Epithelial cell of prostate (primary cell): ENCODE measurements at places on chromosomes 3 and 15.

GRCh38 chr3:44223299-44223698 lies 18.4 kb upstream of the TOPAZ1 start:
- DNase-seq, result no peak

DNA sequence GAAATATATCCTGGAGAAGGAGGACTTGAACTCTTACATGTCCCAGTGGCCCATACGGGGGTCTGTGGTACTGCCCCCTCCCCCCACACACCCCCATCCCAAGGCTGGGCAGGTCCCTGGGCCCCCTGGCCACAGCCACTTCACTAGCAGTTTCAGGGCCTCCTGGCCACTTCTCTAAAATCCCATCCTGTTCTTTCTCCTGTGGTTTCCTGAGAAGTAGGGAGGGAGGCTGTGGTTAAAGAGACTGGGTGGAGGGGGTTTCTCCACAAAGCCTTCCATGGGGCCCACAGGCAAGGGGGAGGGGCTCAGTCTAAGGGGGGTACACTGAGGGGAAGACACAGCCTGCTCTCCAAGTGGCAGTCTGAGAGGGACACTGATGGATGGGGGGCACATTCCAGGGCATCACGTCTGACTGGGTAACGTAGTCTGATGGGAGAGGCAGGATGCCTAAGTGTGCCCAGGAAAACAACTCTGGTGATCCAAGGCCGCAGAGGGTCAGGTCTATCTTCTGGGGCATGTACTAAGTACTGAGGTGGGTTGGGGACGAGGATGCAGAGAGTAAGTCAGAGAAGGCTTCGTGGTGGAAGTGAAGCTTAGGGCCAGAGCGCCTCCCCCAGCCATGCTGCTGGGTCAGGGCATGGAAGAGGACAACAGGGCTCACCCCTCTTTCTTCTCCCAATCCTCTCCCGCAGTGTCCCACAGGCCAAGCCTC lies 48.0 kb upstream of the C15orf39 start:
- DNase-seq, result no peak

DNA sequence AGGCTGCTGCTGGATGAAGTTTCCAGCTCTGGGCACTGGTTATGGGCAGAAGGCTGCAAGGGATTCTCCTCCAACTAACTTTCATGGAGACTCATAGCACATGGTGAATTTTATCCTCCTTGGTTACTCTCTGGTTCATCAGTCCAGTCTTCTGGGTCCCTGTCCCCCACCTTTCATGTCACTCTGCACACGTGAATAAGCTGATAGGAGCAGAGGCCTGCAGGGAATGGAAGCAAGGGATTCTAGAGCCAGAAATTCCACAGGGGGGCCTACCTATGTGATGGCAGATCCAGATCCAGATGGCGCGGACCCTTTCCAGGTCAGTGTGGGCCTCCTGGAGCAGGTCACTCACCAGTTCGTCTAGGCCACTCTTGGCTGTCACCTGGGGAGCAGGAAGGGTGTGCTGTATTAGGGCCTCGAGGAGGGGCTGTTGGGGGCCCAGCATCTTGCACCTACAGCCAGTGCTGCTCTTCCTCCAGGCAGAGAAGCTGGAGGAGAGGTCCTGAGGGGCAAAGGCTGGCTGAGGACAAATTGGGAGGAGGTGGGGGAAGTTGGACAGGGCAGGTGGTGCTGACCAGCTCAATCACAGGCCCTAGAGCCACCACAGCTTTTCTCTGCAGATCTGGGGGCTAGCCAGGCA lies 30.2 kb downstream of the KY start:
- DNase-seq, result no peak

- no peak for DNase-seq
These were observed 159.3 kb upstream of the NR2F2 start for GRCh38 chr15:96170979-96171739.

- no peak for DNase-seq
These were observed 13.1 kb upstream of the VIPR1 start for GRCh38 chr3:42489116-42489936.

- DNase-seq, result no peak
These were observed 53.6 kb downstream of the LMCD1 start for GRCh38 chr3:8555113-8555661.

DNA sequence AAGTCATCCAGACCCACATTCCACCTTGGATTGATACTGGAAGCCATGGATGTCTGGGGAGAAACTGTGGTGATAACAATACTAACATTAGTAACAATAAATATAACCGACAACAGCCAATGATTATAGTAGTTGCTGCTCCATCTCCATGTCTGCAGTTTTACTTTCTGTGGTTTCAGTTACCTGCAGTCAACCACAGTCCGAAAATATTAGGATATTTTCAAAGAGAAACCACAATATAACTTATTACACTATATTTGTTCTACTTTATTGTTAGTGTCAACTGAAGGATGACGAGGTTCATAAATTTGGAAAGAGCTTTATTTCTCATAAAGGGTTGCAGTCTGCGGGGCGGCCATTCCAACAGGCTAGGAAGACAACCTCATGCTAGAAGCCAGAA lies 2.6 kb upstream of the NSMCE3 start:
- DNase-seq, result no peak

DNA sequence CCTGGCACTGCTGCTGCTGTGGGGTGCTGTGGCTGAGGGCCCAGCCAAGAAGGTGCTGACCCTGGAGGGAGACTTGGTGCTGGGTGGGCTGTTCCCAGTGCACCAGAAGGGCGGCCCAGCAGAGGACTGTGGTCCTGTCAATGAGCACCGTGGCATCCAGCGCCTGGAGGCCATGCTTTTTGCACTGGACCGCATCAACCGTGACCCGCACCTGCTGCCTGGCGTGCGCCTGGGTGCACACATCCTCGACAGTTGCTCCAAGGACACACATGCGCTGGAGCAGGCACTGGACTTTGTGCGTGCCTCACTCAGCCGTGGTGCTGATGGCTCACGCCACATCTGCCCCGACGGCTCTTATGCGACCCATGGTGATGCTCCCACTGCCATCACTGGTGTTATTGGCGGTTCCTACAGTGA lies 2.1 kb downstream of the GRM2 start:
- no peak for DNase-seq

- no peak for DNase-seq
These were observed 27.4 kb downstream of the ARIH2 start for GRCh38 chr3:48945891-48946549.

DNA sequence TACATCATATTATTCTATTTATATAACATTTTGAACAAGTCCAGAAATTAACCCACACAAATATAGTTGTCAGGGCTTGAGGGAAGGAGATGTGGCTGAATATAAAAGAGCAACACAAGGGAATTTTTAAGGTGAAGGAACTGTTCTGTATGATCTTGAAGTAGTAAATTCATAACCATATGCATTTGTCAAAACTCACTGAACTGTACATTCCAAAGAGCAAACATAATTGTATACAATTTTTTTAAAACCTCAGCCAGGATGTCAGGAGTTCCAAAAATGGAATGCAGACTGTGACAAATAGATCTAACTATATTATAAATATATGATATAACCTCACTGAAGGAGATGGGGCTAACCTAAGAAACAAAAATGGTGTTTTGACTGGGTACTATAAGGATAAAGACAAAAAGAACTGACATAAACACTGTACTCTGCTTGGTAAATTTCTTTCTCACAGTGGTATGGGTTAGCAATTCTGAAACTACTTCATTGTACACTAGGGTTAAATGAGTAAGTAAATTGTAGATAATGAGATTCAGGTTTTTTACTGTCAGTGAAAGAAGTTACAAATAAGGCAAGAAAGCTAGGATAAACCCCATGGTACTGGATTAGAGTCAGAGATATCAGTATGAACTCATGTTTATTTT lies 14.4 kb downstream of the GOLGB1 start:
- no peak for DNase-seq

DNA sequence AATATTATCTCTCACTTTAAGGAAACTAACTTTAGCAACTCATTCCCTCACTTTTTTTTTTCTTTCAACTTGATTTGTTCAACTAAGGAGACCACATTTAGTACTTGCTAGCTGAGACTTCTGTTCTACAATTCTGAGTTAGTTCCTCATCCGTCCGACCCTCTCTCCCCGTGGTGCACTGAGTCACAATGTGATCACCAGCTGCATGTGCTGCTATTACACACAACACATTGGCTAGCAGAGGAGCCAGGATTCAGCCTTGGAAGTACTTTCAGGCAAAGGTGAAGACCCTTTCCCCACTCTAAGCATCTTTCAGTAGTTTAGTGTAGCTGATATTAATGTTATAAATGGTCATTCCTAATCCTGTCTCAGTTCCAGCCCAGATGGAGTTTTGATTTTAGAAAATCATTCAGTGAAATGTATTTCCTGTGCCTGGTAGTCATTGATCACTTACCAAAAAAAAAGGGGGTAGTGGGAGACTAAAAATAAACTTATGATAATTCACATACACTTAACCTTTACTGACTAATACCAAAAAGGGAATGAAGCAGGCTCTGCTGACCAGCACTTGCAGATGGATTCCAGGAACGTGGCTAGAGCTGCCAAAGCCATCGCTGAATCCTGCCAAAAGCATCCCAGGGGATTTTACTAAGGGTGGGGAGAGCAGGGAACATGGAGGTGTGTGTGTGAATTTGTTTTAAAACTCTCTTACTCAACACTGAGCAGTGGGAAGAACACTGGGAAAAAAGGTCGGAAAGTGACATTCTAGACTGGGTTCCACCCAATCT lies 424.8 kb downstream of the LPP start:
- no peak for DNase-seq

GRCh38 chr15:48170981-48171380 lies 7.1 kb downstream of the MYEF2 start:
- no peak for DNase-seq
